ENCODE measurements at places on chromosomes 5 and 9. TPM values are rescaled to one million over a fixed set of nuclear protein-coding genes. Genes with fewer than 3 reads are reported as not detected.

GRCh38 chr5:38651806-38652205 is 95.4 kb upstream of the LIFR start:
- H3K27me3 ChIP-seq: no peaks in the 10 kb centered on the region
- H3K4me3 ChIP-seq: no peak overlapping the region
- H3K4me1 ChIP-seq: no peaks in the 10 kb centered on the region
- no peak for DNase-seq
- no peaks in the 10 kb centered on the region for H3K36me3 ChIP-seq

DNA sequence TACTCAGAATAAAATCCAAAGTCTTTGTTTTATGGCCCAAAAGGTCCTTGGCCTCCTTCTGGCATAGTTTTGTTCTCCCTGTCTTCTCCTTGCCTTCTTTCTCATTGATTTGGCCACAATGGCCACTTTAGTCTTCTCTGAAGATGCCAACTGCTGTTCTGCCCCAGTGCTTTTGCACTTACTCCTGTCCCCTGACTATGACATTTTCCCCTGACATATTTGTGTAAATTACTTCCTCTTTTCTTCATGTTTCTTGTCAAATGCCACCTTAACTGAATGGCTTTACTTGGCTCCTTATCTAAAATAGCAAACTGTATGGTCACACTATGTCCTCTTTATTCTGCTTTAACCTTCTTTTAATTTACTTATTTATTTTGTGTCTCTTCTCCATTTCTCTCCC is 484.7 kb upstream of the ARRDC3 start:
- H3K36me3 ChIP-seq: no peaks in the 10 kb centered on the region
- H3K27me3 ChIP-seq: no peaks in the 10 kb centered on the region
- no peak for DNase-seq
- no peaks in the 10 kb centered on the region for H3K4me1 ChIP-seq
- no peak overlapping the region for H3K4me3 ChIP-seq
- H3K27ac ChIP-seq: no peak overlapping the region

GRCh38 chr9:22171691-22172090 is 162.6 kb upstream of the CDKN2B start:
- H3K27ac ChIP-seq: no peak overlapping the region
- no peaks in the 10 kb centered on the region for H3K27me3 ChIP-seq
- no peaks in the 10 kb centered on the region for H3K4me1 ChIP-seq
- no peak for DNase-seq
- H3K36me3 ChIP-seq: no peaks in the 10 kb centered on the region

DNA sequence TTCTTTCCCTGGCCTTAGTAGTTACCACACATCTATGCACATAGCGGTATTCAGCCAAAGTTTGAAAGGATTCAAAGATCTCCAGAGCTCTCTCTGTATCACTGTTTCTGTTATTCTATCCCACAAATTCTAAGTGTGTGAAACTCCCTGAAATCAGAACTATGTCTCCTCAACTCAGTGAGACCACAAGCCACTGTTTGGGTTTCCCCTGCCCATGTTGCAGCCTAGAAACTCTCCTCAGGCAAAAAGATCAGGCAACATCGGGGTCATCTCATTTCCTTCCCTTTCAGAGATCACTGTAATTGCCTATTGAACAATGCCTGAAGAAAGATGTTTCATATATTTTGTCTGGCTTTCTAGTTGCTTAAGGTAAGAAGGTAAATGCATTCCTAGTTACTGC is 135.6 kb downstream of the TMC1 start:
- no peaks in the 10 kb centered on the region for H3K4me1 ChIP-seq
- DNase-seq: no peak
- no peak overlapping the region for H3K27ac ChIP-seq
- no peak overlapping the region for H3K4me3 ChIP-seq
- no peaks in the 10 kb centered on the region for H3K36me3 ChIP-seq
- H3K27me3 ChIP-seq: no peaks in the 10 kb centered on the region

GRCh38 chr5:31059889-31060288 is 133.6 kb upstream of the CDH6 start:
- no peaks in the 10 kb centered on the region for H3K4me1 ChIP-seq
- no peak for DNase-seq
- H3K27ac ChIP-seq: no peak overlapping the region
- no peaks in the 10 kb centered on the region for H3K36me3 ChIP-seq

- H3K27me3 ChIP-seq: no peaks in the 10 kb centered on the region
- no peak for DNase-seq
- H3K4me3 ChIP-seq: no peak overlapping the region
- H3K4me1 ChIP-seq: no peaks in the 10 kb centered on the region
- peaks cover 91% of the 10 kb centered on the region for H3K36me3 ChIP-seq
Observed at GRCh38 chr5:171871711-171872110, 86.1 kb downstream of the SMIM23 start.

DNA sequence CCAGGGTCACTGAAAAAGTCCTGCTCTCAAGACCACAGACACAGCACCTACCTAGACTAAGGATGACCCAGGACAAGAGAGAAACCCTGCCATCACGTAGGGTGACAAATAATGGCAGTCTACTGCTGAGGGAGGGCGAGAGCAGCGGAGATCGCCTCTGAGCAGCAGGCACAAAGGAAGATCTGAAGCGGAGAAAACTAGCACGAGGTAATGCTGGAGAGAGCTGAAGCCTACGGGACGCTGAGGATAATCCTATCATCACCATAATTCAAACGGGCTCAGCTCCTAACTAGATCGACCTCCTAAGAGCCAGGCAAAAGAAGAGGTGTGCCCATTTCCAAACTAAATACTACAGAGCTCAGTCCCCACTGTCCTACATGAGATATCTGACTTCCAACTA is 41.3 kb downstream of the FBXO10 start:
- H3K4me3 ChIP-seq: no peak overlapping the region
- H3K4me1 ChIP-seq: no peaks in the 10 kb centered on the region
- no peaks in the 10 kb centered on the region for H3K27me3 ChIP-seq
- H3K36me3 ChIP-seq: peaks cover 4% of the 10 kb centered on the region
- no peak overlapping the region for H3K27ac ChIP-seq
- DNase-seq: no peak

DNA sequence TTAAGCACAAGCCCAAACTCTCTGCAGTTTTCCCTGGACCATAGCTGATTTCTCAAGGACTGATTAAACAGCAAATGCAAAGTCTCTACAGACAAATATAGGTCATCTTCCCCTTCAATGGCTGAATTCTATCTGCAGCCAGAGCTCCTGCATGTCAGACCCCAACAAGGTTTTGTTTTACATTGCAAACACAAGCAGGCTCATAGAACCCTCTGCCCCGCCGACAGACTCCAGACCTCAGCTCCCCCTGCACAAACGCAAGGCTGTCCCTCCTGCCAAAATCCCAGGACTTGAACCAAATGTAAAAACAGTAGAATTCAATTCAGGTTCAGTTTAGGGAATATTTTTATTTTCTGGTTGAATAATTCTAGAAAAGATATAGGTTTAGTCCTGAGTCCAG is 526.7 kb upstream of the TRPC7 start:
- H3K36me3 ChIP-seq: no peaks in the 10 kb centered on the region
- H3K4me3 ChIP-seq: no peak overlapping the region
- H3K27ac ChIP-seq: no peak overlapping the region
- H3K27me3 ChIP-seq: no peaks in the 10 kb centered on the region

GRCh38 chr5:180900178-180900577 is 1.2 kb downstream of the BTNL8 start:
- H3K27me3 ChIP-seq: no peaks in the 10 kb centered on the region
- H3K36me3 ChIP-seq: no peaks in the 10 kb centered on the region
- no peaks in the 10 kb centered on the region for H3K4me1 ChIP-seq
- no peak overlapping the region for H3K27ac ChIP-seq
- DNase-seq: no peak

- peaks cover 64% of the 10 kb centered on the region for H3K4me1 ChIP-seq
- H3K27ac ChIP-seq: no peak overlapping the region
- H3K36me3 ChIP-seq: no peaks in the 10 kb centered on the region
- no peak for DNase-seq
- no peaks in the 10 kb centered on the region for H3K27me3 ChIP-seq
Observed at GRCh38 chr9:110153431-110153830, 54.5 kb downstream of the C9orf152 start.

DNA sequence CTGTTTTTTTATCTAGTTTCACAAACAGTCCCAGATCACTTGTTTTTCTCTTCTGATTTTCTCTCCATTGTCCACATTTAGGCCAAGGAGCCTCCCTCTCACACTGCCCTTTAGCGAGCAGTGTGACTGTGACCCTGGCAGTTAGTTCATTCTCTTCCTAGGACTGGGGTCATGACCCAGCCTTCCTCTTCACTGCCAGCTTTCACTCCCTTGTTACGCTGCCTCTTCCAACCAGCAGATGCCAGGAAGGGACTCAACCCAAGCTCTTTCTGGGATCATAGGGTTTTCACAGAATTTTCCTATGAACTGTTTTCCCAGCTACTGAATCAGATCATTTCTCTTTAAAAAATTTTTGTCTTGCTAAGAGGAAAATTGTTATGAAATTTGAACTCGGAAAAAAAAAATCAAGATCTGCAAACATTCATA is 70.9 kb downstream of the LMNB1 start:
- H3K27ac ChIP-seq: no peak overlapping the region
- H3K27me3 ChIP-seq: no peaks in the 10 kb centered on the region
- H3K4me1 ChIP-seq: peaks cover 18% of the 10 kb centered on the region
- no peak overlapping the region for H3K4me3 ChIP-seq

GRCh38 chr9:100206899-100207298 is 107.9 kb downstream of the INVS start:
- H3K4me1 ChIP-seq: no peaks in the 10 kb centered on the region
- no peak overlapping the region for H3K4me3 ChIP-seq

IL17B gene
- not detected for total RNA-seq

NR2F1 gene
- not detected for total RNA-seq

SMIM33 gene
- not detected for total RNA-seq

FOXD4 gene
- total RNA-seq: not detected

Data from natural killer cell (primary cell).